ENCODE measurements at places on chromosomes 7 and 10. TPM values are rescaled to one million over a fixed set of nuclear protein-coding genes. Genes with fewer than 3 reads are reported as not detected.

The SH2D4B gene
- total RNA-seq: not detected

The PRKCQ gene
- total RNA-seq: 4.3 TPM

The PRSS37 gene
- not detected for total RNA-seq

The VGF gene
- 15.1 TPM for total RNA-seq

The NEURL1 gene
- 0.18 TPM for total RNA-seq

The CLDN15 gene
- 10.9 TPM for total RNA-seq

The TRPV5 gene
- not detected for total RNA-seq

The UNCX gene
- 0.09 TPM for total RNA-seq

The OGDH gene
- 28.4 TPM for total RNA-seq

The CYP2C9 gene
- not detected for total RNA-seq

The WDR86 gene
- total RNA-seq: 0.19 TPM

The GRM3 gene
- total RNA-seq: not detected

The TMEM196 gene
- total RNA-seq: not detected

The ZP3 gene
- 19.7 TPM for total RNA-seq

The OR2A42 gene
- total RNA-seq: not detected

The OPN4 gene
- not detected for total RNA-seq

The C10orf67 gene
- total RNA-seq: 0.11 TPM

The PLXDC2 gene
- total RNA-seq: not detected
